ENCODE measurements at places on chromosomes 6 and 20.

- DNase-seq = no peak
These were observed 38.5 kb downstream of the DST start for GRCh38 chr6:56604186-56604585.

DNA sequence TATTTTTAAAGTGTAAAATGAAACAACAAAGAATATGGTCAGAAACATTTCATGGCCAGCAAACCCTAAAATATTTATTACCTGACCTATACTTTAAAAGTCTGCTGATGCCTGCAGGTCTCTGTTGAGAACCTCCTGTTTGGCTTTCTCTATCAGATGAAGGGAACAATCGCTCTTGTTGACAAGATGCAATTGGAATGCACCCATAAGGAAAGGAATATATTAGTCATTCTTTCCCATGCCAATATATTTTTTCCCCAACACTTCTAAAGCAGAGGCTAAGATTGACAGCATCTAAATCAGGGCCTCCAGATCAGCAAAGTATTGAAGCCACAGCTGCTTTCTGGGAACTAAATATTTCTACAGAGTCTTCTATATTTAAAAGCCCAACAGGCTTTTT, 897.8 kb downstream of the EPHA7 start:
- DNase-seq = no peak

GRCh38 chr20:10618611-10619245, 55.1 kb downstream of the JAG1 start:
- no peak for DNase-seq

GRCh38 chr6:33549196-33549595, 30.9 kb downstream of the BAK1 start:
- DNase-seq = no peak

DNA sequence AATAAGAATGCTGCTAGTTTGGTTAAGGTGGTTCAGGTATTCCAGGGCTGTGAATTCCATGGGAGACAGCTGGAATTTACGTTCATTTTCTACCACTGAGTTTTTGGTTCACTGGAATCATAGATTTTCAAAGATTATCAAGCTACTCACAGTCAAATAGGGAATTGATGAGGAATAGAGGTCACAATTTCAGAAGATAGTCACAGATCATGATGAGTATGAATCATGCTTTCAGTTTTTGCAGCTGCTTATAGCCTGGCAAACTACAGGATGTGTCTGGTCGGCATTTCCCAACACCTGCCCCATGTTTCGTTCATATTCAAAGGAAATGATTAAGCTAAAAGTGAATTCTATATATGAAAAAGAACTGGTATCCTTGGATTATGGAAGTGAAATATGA, 58.7 kb downstream of the BCKDHB start:
- no peak for DNase-seq

DNA sequence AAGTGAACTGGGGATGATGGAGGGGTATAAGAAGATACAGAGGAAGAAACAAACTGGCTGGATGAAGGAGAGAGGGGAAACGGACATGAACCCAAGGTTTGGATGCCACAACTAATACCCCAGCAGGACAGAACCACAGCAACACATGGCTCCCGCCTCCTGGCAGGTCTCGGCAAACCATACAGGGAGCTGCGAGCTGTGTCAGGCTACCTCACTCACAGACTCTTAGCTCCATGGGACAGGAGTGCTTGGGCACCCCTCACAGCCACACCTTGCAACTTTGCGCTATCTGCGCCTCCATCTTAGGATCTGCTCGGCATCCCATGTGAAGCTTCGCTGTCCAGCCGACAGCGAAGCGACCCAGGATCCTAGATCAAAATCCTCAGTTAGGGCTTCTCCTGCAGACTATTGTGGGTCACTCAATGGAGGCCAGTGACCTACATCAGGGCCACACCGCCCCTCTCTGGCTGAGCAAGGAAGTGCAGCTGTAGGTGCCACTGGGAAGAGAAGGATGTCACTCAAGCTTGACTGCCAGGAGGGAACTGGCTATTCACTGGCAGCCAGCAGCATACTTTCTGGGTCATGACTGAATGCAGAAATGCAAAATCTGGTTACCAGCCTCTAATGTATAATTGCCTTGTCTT, 174.4 kb upstream of the RIN2 start:
- peak; percentile 12 for DNase-seq

Data from stimulated activated CD4-positive, alpha-beta T cell treated with anti-CD3 and anti-CD28 coated beads, Interleukin-1b, Interleukin-23, amount 100 ng/mL, for 24 hours (primary cell).